Immature natural killer cell (primary cell): ENCODE measurements at places on chromosomes 7 and 10. TPM values are rescaled to one million over a fixed set of nuclear protein-coding genes. Genes with fewer than 3 reads are reported as not detected.

The SDK1 gene
- not detected for polyA plus RNA-seq

DNA sequence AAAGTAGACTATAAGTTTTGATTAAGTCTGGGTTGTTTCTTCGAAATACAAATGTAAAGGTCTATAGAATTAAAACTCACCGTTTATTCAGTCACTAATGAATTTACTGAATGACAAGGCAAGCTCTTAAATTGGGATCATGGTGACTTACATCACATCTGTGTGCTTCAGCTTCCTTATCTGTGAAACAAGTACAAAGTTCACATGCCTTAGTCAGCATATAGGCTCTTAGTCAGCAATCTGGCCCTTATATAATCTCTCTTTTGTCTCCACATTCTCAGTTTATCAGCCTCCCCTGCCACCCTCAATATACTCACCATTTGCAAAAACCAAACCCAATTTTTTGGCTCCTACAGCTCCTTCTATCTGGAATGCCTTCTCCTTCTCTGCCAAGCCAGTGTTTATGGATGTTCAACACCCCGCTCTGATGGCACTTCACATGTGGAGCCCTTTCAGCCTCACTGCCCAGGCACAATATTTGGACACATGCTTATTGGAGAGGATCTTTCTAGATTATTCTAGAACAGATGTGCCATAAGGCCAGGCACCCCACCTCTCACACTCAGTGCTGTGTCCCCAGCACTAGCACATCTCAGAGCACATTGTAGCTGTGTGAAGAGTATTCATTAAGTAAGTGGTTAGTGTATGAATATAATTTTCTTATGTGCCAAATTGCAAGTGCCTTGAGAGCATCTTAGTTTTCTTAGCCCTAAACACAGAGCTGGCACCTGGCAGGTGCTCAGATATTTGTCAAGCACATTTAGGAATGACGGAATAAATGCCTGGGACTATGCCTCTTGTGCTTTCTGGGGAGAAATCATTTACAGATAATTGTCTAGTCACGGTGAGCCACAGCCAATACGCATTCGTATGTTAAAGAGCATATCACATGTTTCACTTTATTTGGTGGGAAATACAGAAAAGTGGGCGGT lies 9.8 kb upstream of the LAMB1 start:
- no peak overlapping the region for H3K4me3 ChIP-seq
- H3K4me1 ChIP-seq, result peaks cover 8% of the 10 kb centered on the region
- no peak for DNase-seq
- H3K36me3 ChIP-seq, result no peaks in the 10 kb centered on the region

The ITPRID1 gene
- not detected for polyA plus RNA-seq

The PNLIP gene
- not detected for polyA plus RNA-seq

- no peak for DNase-seq
- peaks cover 27% of the 10 kb centered on the region for H3K4me1 ChIP-seq
- H3K36me3 ChIP-seq, result peaks cover 5% of the 10 kb centered on the region
Observed at GRCh38 chr10:6600224-6600987, 20.3 kb upstream of the PRKCQ start.

- H3K4me1 ChIP-seq, result no peaks in the 10 kb centered on the region
- no peak for DNase-seq
- H3K27me3 ChIP-seq, result peaks cover 10% of the 10 kb centered on the region
- H3K4me3 ChIP-seq, result no peak overlapping the region
- peaks cover 9% of the 10 kb centered on the region for H3K36me3 ChIP-seq
Observed at GRCh38 chr7:121513105-121513504, 117.0 kb upstream of the FAM3C start.

DNA sequence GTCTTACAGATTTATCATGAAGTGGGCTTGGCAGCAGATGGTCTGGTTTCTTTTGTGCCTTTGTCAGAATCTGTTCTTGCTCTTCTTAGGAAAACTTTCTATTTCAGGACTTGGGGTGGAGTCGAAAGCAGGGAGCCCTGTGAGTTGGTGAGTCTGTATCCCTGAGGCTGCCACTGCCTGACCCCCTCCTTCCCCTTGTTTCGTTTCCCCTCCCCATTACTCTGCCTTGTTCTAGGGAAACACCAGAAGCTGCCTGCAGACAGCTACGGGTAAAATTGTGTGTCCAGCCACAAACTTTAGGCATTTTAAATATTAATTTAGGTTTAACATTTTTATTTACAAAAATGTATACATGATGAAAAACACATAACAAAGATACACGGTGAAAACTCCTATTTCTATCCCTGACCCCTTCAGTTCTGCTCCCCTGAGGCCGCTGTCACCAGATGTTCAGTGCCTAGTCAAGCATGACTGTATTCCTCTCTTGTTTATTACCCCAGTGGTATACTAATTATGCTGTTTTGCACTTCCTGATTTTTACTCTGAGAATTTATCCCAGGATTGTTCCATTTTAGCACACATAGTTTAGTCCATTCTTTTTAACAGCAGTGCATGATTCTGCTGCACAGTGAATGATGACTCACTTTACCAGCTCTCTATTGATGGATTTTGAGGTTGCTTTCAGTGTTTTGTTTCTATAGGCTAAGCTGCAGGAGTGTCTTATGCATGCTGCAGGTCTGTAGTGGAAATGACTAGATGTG lies 9.1 kb downstream of the TSPAN14 start:
- H3K4me1 ChIP-seq, result peaks cover 100% of the 10 kb centered on the region
- no peak for DNase-seq
- peak overlapping the region; percentile 81 for H3K4me3 ChIP-seq
- peaks cover 3% of the 10 kb centered on the region for H3K36me3 ChIP-seq

The TLX1 gene
- polyA plus RNA-seq, result not detected

- no peak for DNase-seq
- H3K4me3 ChIP-seq, result no peak overlapping the region
- peaks cover 7% of the 10 kb centered on the region for H3K27me3 ChIP-seq
- H3K36me3 ChIP-seq, result no peaks in the 10 kb centered on the region
- no peak overlapping the region for H3K27ac ChIP-seq
- H3K4me1 ChIP-seq, result no peaks in the 10 kb centered on the region
Observed at GRCh38 chr10:120741396-120741795, 109.8 kb upstream of the WDR11 start.

The ATP6V0E2 gene
- 80.5 TPM for polyA plus RNA-seq

GRCh38 chr7:100575746-100576383 lies 2.2 kb upstream of the SAP25 start:
- H3K4me3 ChIP-seq, result no peak overlapping the region
- no peak overlapping the region for H3K27ac ChIP-seq
- H3K36me3 ChIP-seq, result no peaks in the 10 kb centered on the region
- H3K27me3 ChIP-seq, result peaks cover 11% of the 10 kb centered on the region

DNA sequence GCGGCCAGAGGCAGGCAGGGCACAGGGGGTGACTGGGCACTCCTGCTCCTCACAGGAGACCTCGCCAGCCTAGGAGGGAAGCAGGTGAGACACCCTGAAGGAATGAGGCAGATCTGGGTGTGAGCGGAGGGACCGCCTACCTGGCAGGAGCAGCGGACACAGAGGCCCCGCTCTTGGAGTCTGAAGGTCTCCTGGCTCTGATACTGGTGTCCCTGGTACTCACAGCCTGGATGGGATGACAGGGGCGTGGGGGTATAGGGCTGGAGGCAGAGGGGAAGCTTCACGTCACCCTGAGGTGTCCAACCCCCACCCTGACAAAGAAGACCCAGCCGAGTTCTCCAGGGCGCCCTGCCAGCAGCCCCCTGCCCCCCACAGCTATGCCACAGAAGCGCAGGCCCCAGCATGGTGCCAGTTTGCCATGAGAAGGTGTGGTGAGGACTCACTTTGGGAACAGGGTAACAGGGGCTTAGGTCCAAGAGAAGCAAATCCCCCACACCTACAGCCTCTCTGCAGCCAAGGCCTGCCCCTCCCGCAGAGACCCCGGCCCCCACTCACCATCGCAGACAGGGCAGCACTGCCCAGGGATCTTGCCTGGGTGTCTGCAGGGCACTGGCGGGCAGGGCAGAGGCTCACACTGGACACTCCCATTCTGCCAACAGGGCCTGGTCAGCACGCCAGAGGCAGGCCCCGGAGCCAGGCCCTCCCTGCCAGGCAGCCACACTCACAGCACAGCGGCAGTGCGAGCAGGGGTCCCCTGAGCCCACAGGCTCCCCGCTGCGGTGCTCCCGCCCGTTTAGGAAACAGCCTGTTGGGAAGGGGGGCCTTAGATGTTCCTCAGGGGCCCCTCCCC lies 17.0 kb downstream of the KCP start:
- no peak overlapping the region for H3K27ac ChIP-seq
- DNase-seq, result no peak
- no peak overlapping the region for H3K4me3 ChIP-seq
- peaks cover 3% of the 10 kb centered on the region for H3K27me3 ChIP-seq
- H3K36me3 ChIP-seq, result no peaks in the 10 kb centered on the region
- peaks cover 5% of the 10 kb centered on the region for H3K4me1 ChIP-seq

The FBXL13 gene
- polyA plus RNA-seq, result not detected

GRCh38 chr7:38881947-38882684 lies 26.9 kb downstream of the VPS41 start:
- no peak for DNase-seq
- peaks cover 7% of the 10 kb centered on the region for H3K36me3 ChIP-seq
- H3K27ac ChIP-seq, result no peak overlapping the region
- peaks cover 45% of the 10 kb centered on the region for H3K4me1 ChIP-seq
- H3K27me3 ChIP-seq, result no peaks in the 10 kb centered on the region
- H3K4me3 ChIP-seq, result no peak overlapping the region

DNA sequence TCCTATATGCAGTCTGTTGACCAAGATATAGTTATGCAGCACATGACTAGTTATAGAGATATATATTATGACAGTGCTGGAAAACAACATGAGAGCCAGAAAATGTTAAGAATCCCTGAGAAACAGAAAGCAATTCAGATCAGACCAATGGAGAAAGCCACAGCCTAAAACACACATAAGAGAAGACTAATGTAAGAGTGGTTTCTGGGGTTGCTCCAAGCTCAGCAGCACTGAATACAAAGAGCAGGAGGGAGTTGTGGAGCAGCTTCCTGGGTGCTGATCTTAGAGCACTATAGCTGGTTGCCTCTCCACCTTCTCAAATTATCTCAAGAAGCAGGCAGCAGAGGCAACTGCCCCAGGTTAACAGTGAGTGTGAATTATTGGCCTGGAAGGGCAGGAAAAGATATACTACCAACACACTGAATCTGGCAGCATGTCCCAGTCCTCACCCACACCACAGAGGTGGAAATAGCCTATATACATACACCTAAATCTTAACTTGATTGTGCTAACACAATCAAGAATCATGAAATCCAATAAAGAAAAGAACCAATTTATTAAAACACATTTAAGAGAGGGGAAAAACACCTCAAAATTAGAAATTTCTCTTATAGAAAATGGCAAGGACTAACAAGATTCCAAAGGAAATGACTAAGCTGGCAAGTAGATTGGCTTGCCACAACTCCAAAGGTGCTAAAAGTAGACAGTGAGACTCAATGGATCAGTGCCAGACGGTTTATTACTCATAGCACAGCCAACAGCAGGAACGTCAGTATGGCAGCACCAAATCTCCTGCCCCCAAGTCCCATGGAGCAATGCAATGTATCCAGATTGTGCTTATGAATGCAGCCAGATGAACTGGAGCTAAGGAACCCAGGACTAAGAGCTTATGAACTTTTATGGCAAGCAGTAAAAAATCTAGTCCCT lies 5.1 kb downstream of the PTTG1IP2 start:
- H3K27me3 ChIP-seq, result peaks cover 1% of the 10 kb centered on the region
- H3K4me3 ChIP-seq, result no peak overlapping the region
- no peaks in the 10 kb centered on the region for H3K4me1 ChIP-seq

The PDE1C gene
- not detected for polyA plus RNA-seq

GRCh38 chr7:140084142-140084655 lies 21.4 kb upstream of the PARP12 start:
- peak overlapping the region; percentile 72 for H3K27ac ChIP-seq
- no peaks in the 10 kb centered on the region for H3K36me3 ChIP-seq
- peaks cover 5% of the 10 kb centered on the region for H3K27me3 ChIP-seq
- no peak for DNase-seq

- peaks cover 17% of the 10 kb centered on the region for H3K4me1 ChIP-seq
- H3K4me3 ChIP-seq, result no peak overlapping the region
- no peaks in the 10 kb centered on the region for H3K36me3 ChIP-seq
- no peak for DNase-seq
Observed at GRCh38 chr7:31979690-31980330, 90.4 kb downstream of the PDE1C start.

The CLCN1 gene
- polyA plus RNA-seq, result not detected

DNA sequence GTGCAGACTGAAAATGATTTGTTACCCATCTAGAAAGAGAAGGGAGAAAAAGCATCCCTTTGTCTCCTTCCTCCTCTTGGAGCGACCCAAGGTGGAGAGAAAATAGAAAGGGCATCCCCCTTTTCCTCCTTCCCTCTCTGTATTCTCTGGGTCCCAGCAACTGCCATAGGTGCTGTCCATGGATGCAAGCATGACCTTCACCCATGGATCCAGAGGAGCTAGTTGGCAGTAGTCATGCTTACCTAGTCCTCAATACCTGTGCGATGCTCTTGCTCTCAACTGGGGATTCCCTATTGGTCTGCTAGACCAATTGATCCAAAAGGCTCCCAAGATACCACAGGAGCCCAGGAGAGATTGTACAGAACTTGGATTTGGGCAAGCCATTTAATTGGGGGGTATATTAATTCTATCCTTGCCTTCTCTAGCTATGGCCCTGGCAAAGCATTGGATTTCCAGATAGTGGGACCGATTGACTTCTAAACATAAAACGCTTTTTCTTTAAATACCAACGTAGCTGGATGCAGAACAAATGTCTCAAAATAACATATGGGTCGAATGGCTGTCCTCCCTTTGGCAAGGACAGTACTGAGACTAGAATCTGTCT lies 547.8 kb upstream of the IGFBP3 start:
- peaks cover 6% of the 10 kb centered on the region for H3K36me3 ChIP-seq
- no peak overlapping the region for H3K4me3 ChIP-seq
- no peaks in the 10 kb centered on the region for H3K4me1 ChIP-seq
- DNase-seq, result no peak
- H3K27ac ChIP-seq, result no peak overlapping the region

- peaks cover 57% of the 10 kb centered on the region for H3K4me1 ChIP-seq
- DNase-seq, result no peak
- no peak overlapping the region for H3K27ac ChIP-seq
Observed at GRCh38 chr7:70646536-70647248, 485.3 kb upstream of the GALNT17 start.

DNA sequence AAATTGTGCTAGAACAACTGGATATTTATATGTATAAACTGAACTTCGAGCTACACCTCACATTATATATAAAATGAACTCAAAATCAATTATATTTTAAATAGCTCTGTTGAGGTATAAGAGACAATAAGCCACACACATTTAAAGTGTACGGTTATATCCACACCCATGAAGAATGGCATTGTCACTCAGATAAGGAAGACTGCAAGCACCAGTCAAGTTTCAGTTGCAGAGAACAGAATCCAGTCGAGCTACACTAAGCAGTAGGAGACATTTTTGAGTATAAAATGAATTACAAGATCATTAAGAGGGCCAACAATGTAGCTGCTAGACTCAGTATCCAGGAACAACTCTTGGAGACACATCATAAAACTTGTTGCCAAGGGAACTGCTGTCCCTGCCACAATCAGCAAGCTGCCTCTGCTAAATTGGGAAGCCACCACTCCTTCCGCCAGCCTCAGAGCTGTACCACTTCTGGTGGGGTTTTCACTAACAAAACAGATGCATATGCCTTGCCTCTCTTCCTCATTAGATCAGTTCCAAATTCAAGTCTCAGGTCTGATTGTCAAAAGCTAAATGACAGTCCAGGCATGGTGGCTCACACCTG lies 19.6 kb upstream of the GPNMB start:
- H3K4me1 ChIP-seq, result no peaks in the 10 kb centered on the region
- H3K4me3 ChIP-seq, result no peak overlapping the region
- peaks cover 1% of the 10 kb centered on the region for H3K27me3 ChIP-seq
- no peak for DNase-seq
- no peak overlapping the region for H3K27ac ChIP-seq

The EPO gene
- polyA plus RNA-seq, result not detected

- H3K4me3 ChIP-seq, result no peak overlapping the region
- no peaks in the 10 kb centered on the region for H3K36me3 ChIP-seq
- H3K27ac ChIP-seq, result no peak overlapping the region
- DNase-seq, result no peak
- H3K4me1 ChIP-seq, result no peaks in the 10 kb centered on the region
- peaks cover 9% of the 10 kb centered on the region for H3K27me3 ChIP-seq
Observed at GRCh38 chr10:84547616-84548015, 219.2 kb downstream of the CCSER2 start.

The KLF14 gene
- polyA plus RNA-seq, result not detected
